ENCODE measurements at places on chromosomes 11 and 22.

GRCh38 chr11:47052165-47052564 lies 115.6 kb downstream of the CSTPP1 start:
- DNase-seq = no peak

DNA sequence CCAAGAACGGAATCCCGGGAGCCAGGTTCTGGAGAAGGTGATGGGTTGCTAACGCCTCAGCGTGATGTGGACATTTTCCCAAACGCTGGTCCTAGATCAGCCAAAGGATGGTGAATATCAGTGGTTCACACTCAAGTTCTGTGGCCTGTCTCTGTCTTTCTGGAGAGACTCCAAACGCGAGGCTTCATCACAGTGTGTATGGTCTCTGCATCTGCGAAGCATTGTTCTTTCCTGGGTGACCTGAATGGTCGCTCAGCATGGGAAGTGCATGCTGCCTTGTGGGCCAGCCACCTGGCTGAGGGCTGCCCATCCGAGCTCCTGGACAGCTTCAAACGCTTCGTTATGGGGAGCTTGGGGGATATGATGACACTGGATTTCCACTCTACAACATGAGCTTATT lies 810.0 kb downstream of the TBC1D22A start:
- DNase-seq = no peak

DNA sequence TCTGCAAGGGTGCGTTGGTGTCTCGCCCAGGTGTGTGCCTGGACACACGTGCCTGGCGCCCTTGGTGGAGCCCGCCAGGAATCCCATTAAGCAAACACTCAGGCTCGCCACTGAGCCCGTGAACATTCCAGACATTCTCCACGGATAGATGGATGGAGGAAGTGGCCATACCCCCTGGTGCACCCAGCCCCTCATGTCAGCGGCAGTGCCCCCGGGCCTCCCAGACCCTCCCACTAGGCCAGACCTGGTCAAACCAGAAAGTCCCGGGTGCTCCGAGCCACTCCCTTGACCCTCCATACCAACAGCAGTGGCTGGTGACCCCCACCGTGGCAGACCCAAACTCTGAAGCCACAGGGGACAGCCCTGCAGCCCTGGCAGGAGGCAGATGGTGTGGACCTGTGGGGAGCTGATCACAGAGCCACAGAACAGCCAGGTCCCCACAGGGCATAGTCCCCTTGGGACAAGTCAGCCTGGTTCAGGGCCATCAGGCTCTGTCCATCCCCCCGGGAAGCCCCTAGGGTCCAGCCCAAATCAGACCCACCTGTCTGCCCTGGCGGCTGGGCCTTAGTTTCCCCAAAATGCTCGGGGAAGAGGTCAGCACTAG lies 1.9 kb downstream of the EPS8L2 start:
- peak; percentile 20 for DNase-seq

GRCh38 chr11:823441-824291 lies 4.1 kb upstream of the CRACR2B start:
- no peak for DNase-seq

DNA sequence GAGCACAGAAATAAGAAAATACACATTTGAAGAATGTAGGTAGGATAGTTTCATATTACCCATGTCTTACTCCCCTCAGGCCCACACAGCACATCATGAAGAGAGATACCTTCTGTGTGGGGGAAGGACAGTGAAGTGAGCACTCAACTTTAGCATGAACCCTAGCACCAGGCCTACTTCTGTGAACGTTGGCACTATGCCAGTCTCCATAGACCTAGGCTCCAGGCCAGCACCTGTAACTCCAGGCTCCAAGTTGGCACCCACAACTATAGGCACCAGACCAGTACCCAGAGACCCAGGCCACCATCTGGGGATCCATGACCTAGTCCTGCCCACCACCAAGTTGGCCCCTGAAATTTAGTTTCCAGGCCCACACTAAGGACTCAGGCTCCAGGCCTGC lies 410.9 kb downstream of the INSC start:
- DNase-seq = no peak
